ENCODE measurements at places on chromosomes 5 and 9.

DNA sequence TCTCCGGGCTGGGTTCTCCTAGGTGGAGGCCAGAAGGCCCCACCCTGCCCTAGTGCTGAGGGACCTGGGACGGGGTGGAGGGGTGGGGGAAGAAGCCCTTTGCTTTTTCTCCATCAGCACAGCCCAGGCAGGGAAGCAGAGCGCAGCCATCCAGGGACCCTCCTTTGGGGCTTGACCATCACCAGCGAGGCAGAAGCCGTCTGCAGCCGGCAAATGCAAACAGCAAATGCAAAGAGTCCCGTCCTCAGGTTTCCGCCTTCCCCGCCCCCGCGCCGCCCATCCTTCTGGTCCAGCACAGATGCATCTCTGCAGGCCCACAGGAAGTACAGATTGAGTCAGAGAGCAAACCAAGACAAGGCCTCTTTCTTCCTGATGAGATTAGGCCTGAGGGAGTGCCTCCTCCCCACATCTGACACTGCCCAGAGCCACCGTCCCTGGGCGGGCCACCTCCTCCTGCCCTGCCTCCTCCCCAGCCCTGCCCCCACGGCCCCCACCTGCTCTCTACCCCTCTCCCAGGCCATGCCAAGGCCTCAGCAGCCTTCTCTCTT, 23.4 kb downstream of the CORO2A start:
- no peak overlapping the region for H3K4me3 ChIP-seq
- peak; percentile 35 for DNase-seq
- no peaks in the 10 kb centered on the region for H3K36me3 ChIP-seq
- H3K27ac ChIP-seq, result no peak overlapping the region
- no peaks in the 10 kb centered on the region for H3K4me1 ChIP-seq

DNA sequence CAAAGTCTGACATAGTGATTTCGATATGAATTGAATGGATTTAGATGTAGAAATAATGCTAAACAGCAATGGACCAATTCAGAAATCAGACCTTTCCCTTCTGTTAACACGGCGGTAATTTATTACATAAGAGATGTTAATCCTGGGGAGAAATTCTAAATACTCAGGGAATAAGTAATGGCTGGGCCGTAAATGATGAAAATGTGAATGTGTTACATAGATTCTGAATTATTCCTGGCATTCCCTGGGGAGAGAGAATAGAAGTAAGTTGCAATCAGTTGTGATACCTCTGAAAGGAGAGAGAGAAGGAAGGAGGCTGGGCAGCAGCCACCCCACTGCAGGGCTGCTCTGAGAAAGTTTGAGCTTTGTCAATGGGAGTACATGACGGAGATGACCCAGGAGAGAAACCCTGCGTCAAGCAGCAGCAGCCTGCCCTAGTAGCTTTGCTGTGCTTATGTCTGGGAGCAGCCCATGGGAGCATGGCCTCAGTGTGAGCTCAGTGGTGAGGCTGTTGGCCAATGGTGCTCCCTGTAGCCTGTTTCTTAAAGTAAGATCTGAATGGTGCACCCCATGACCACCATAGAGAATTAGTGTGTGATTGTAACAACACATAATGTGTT, 420.1 kb downstream of the MTRR start:
- no peaks in the 10 kb centered on the region for H3K4me1 ChIP-seq
- no peaks in the 10 kb centered on the region for H3K36me3 ChIP-seq
- H3K27ac ChIP-seq, result no peak overlapping the region
- H3K27me3 ChIP-seq, result no peaks in the 10 kb centered on the region

- no peak for DNase-seq
- no peaks in the 10 kb centered on the region for H3K27me3 ChIP-seq
- H3K36me3 ChIP-seq, result no peaks in the 10 kb centered on the region
- H3K27ac ChIP-seq, result no peak overlapping the region
Observed at GRCh38 chr5:68680366-68680765, 413.4 kb upstream of the SLC30A5 start.

DNA sequence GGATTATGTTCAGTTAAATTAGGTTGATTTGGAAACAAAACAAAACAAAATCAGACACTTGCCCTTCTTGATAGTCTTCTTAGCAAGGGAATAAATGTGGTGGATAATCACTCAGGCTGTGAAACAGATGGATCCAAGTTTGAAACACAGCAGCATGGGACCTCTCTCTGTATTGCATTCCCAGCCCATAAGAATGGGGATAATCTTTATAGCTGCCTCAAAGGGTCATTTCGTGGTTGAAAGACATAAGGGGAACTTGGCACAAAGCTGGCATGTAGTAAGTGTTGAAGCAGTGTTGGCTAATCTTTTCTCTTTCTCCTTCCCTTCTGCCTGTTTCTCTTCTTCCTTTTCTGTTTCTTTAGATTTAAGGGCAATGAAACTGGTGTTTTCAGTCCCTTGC, 333.9 kb upstream of the TLE4 start:
- no peaks in the 10 kb centered on the region for H3K27me3 ChIP-seq
- H3K36me3 ChIP-seq, result no peaks in the 10 kb centered on the region
- DNase-seq, result no peak
- no peak overlapping the region for H3K27ac ChIP-seq
- H3K4me1 ChIP-seq, result no peaks in the 10 kb centered on the region

DNA sequence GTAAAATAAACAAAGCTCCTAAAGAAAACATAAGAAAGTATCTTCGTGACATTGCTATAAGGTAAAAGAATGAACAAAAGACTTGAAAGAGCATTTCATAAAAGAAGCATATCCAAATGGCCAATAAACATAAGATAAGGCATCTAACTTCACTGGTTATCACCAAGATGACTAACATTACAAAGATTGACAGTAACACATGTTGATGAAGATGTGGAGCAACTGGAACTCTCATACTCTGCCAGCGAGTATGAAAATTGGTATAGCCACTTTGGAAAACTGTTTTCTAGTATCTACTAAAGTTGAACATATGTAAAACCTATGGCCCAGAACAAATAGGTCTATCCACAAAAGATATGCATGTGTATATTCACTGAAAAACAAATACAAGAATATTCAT, 150.5 kb downstream of the SNX18 start:
- H3K27ac ChIP-seq, result no peak overlapping the region
- no peak overlapping the region for H3K4me3 ChIP-seq
- no peak for DNase-seq
- no peaks in the 10 kb centered on the region for H3K4me1 ChIP-seq
- no peaks in the 10 kb centered on the region for H3K27me3 ChIP-seq
